ENCODE measurements at places on chromosomes 1 and 21.

- DNase-seq: no peak
Measured at GRCh38 chr1:36909946-36910725, 124.2 kb downstream of the GRIK3 start.

DNA sequence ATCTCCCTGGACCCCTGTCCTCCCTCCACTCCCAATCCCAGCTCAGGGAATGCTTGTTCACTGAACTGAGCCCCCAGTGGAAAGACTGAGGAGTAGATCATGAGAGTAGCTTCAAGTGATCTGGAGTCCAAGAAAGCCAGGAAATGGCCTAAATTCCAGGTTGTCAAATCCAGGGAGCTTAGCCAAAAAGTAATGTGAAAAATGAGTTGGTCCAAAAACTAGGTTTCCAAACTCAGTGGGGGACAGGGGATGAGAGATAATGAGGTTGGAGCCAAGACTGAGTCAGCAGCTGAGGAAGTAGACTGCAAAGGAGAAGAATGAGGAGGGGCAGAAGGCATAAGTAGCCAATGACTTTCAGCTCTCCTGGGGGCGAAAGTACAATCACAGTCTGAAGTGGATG lies 284.1 kb upstream of the BEND5 start:
- no peak for DNase-seq

DNA sequence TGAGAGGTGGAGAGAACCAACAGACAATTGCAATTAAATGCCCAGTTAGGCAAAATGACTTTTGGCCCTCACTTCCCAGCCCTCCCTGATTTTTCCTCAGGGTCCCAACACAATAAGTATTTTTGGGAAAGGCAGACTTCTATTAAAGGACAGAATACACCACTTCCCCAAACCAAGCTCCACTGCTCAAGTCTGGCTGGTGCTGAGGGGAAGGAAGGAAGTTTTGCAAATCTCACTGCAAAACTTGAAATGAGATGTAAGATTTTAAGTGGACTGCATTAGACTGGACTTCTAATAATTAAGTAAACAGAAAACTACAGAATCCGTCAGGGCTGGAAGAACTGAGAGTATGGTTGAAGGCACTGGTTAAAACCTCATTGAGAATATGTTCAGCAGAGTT lies 32.2 kb upstream of the CD1D start:
- no peak for DNase-seq

DNA sequence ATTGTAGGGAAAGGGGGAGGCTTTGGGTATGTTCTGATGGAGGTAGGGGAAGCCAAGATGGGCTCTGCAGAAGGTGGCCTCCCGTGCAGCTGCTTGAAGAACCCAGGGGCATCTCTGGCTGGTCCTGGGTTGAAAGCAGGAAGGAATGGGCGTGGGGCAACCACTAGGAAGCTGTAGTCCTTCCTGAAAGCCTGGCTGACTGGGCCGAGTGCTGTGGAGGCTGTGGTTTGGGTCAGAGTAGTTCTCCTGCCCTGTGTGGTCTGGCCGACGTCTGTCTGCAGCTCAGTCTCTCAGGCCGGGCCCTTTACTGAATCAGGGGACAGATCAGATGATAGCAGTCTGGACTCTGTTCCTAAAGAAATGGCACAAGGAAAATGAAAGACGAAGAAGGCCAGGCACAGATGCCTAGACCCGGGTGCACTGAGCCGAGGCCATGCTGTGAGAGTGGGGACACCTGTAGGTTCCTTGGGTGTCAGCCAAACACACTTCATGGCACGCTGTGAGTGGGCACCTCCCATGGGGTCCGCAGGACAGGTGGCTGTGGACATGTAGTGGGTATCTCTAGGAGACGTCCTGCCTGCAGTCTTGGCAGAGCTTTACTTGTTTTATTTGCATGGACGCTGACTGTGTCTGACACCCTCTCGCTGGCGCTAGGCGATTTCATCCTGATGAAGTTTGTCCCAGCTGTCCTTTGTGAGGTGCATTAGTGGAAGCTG lies 87.0 kb downstream of the POFUT2 start:
- no peak for DNase-seq

Measured in NCI-H774 (cell line).